ENCODE measurements at places on chromosomes 4 and X. TPM values are rescaled to one million over a fixed set of nuclear protein-coding genes. Genes with fewer than 3 reads are reported as not detected.

- no peak for DNase-seq
Measured at GRCh38 chrX:81390237-81390636, 188.3 kb downstream of the SH3BGRL start.

DNA sequence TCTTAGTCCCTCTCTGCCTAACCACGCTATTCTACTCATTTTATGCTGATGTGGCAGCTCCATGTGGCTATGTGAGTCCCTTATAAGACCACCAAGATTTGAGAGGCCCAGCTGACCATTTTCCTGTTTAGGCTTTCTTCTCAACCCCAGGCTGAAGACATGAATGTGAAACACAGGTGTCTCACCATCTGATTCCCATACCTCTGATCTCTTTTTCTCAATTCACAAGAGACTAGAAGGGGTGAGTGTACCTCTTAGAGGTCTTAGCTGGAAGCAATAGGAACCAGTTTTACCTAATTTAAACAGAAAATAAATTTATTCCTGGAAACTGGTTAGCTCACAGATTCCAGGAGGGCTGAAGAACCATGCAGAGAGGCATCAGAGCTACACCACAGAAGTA, 276.5 kb upstream of the FMR1 start:
- no peak for DNase-seq

DNA sequence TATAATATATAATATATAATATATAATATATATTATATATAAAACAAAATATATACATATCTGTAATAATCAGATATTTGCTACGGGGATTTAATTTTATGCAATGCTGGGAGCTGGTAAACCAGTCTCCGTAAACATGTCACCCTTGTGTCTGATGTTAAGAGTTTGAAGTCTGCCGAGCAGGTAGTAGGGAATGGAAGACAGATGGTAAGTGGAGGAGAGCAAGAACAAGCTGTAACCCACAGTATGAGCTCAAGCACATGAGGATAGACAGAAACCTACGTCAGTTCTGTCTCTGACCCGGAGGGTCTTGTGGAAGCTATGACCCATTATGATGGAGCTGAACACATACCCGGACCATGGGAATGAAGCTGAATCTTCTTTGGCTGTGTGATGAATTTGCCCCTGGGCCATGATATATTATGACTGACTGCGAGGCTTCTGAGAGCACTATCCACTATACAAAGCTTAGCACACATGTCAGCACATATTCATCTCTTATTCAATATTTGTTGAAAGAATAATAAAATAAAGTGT, 46.2 kb downstream of the TIGD2 start:
- DNase-seq, result no peak

GRCh38 chr4:183164963-183165362, 65.9 kb downstream of the WWC2 start:
- DNase-seq, result no peak

- no peak for DNase-seq
Measured at GRCh38 chr4:10671366-10671765, 13.2 kb downstream of the CLNK start.

DNA sequence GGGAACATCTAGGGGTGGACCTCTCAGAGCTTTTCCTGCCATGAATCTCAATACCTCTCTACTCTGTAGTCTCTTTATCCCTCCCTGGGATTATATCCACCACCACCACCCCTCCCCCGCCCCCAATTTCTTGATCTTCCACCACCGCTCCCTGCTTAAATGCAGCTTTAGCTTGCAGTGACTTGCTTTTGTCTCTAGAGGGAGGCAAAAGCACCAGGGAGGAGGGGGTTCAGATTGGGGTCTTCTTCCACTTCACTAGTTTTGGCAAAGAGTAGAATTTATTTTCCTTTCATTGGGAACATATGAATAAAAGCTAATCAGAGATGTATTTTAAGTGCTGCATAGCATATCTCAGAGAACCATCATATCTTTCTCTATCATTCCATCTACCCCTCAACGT, 5.5 kb downstream of the ARHGAP36 start:
- no peak for DNase-seq

DNA sequence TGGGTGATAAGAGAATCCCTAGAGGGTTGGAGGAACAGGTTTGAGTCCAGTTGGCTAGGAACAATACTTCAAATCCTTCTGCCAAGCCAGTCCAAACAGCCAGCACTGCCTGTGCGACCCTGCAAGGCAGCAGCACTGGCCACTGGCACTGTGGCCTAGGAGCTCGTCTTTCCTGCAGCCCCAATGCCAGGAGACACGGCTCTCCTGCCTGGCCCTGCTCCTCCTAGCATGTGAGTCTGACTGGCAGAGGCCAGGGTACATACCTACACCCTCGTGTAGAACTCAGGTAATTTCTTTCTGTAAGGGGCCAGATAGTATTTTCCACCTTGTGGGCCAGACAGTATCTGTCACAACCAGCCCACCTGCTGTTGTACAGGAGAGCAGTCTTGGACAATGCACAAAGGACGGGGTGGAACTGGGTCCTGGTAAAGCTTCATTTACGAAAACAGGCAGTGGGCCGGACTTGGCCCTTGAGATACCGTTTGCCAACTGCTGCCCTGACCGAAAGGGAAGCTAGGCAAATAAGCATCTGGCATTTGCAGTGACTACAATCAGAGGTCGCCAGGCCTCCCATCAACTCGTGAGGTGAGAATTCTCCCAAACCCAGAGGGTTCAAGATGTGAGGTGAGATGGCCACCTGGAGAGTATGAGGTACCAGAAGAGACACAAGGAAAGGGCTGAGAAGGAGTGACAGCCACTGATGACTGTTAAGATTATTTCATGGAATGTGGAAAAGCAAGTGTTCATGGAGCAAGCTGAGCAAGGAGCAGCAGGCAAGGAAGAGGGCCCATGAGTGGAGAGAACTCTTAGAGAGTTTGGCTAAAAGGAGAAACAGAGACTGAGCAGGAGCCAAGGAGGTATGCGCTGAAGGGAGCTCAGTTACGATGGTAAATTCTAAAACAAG, 29.8 kb upstream of the IRAK1 start:
- no peak for DNase-seq

GRCh38 chr4:99091216-99091575, 2.6 kb upstream of the ADH5 start:
- no peak for DNase-seq

DNA sequence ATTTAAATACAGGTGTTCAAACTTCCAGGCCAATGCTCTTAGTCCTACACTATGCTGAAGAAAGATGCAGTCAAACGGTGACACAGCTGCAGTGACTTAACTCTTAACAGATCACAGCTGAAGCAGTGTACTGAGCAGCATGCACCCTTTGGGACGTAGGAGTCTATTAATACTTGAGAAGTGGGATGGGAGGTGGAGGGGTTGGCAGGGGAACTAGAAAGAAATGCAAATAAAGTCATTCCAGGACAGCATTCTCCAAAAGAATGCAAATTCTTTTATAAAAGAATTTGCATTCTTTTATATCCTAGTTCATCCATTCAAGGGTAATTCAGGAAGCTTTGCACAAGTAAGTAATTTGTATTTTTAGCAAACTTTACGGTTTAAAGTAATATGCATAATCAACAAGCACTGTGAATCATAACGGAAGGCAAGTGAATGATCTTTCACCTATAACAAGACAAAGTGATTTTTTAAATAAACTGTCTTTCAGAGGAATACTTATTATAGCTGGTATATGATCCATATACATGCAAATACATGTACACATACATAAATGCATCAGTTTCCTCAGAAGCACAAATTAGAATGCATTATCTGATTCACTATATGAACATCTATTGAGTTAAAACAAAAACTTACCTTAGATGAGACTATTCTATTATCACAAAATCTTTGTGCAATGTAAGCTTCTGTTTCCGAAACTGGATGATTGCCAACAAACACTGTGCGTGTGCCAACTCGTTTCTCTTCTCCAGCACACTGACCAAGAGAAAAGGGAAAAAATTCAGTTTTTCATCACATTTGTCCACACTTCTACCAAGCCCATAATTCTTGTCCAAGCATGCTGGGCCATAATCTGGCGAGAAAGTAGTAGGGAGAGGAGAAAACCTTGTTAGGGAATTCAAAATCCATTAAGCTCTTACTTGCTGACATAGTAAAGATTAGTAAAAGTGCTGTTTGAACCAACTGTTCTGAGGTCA, 106.5 kb downstream of the ATP11C start:
- DNase-seq, result no peak

DNA sequence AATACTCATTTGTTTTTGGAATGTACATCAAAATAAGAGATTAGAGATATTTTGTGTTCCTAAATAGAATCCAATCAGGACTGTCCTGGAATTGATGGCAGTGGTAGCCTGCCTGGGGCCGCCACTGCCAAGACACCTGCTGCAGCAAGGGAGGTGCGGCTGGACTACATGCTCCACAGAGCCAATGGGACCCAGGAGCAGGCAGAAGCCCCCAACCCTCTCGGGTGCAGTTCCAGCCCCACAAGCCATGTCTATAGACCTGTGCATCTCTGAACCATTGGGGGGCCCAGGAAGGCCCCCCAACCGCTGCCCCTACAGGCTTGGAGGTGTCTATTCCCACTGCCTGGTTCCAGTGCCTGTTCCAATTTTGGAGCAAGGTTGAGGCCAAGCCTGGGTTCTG, 1524.3 kb downstream of the PCDH18 start:
- DNase-seq, result no peak

- no peak for DNase-seq
Measured at GRCh38 chr4:15354371-15355297, 73.2 kb upstream of the C1QTNF7 start.

DNA sequence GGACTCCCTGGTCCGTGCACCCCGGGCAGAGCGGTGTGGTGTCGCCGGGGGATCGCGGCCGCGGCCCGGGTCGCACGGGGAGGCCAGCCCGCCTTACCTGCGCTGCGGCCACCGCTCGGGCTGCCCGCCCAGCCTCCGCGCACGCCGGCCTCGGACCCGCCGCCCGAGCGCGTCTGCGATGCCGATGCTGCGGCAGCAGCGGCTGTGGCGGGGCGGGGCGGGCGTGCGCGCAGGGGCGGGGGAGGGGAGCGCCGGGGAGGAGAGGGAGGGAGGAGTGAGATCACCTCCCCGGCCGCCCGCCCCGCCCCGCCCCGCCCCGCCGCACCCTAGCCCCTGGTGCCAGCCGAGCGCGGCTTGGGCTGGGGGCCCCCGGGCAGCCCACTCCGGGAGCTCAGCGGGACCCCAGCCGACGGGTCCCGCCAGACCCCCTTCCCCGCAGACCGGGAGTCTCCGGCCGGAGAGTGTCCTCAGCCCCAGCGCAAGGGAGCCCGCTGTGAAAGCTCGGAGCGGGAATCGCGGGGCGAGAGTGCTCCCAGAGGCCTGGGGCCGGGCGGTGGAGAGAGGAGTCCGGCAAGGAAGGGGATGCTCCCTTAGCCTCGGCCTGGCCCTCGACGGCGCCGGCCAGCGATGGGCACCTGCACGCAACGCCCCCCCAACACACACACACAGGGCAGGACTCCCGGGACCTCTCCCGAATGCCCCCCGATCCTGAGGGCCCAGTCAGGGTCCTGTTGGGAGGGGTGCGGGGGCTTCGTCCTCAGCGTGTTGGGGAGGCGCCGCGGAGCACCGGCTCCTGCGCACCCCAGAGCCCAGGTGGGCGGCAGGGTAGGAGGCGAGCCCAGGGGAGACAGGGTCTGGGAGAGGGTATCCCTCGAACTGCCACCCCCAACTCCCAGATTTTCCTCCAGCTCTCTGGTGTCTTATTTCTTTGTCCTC, at the start of gene L1CAM:
L1CAM (minus strand) TSS at position 206 of the 936 bp plus-strand sequence. CDS start 10,337 bp downstream, outside the sequence.
- DNase-seq, result no peak

DNA sequence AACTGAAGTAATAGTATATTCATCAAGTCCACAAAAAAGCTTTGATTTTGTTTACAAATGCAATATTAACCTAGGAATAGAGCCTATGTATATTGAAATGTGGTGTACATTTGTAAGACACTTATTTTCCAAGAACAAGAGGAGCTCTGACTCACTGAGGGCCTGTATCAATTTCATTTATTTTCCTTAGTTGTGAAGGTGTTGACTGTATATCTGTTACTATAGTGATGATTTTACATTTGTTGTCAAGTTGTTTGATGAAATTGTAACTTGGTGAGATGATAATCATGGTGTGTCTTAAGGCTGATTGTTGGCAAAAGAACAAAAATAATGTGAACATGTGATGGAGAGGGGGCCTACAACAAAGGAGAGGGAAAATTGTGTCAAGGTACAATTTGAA, 274.9 kb upstream of the TEX13A start:
- DNase-seq, result no peak

DNA sequence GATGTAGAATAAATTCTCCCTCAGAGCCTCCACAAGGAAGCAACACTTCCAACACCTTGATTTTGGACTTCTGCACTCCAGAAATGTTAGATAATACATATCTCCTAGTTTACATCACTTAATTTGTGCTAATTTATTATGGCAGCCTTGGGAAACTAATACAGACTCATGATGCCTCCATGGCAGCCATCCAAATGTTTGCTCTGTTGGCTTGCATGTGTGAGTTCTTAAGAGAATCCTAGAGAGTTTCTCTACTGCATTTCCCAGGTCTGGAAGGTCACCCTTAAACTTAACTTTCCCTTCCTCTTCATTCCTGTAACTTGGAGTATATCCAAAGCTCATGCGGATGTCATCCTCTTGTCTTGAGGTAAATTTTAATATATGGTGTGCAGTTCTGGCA, 956.1 kb downstream of the ADGRL3 start:
- DNase-seq, result no peak

DNA sequence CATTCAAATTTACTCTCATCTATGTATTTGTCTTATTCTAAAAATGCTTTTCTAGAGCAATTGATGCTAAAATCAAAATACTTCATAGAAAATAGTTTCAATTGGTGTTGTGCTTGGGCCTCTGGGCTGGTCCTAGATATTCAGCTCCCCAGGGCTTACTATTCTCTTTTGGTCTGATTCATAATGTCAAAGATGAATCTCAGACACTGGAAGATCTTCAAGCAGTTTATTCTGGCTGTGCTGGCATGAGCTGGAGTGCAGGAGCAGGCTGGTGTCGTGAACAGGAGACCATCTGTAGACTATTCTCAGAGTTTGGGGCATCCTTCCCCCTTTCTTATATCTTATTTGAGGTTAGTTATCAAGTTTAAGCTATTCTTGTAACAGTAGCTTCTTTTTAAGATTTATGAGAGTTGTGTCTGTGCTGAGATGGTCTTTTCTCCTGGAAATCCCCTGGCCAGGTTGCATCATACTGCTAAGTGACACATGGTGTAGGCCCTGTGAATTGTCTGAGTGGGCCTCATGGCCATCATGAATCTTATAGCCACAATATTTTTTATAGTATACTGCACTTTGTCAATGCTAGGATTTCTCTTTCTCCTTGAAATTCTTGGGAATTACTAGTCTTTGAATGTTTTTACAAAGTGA, 1624.0 kb upstream of the IGFBP7 start:
- no peak for DNase-seq

- no peak for DNase-seq
Measured at GRCh38 chr4:39636531-39637184, 2.0 kb downstream of the SMIM14 start.

DNA sequence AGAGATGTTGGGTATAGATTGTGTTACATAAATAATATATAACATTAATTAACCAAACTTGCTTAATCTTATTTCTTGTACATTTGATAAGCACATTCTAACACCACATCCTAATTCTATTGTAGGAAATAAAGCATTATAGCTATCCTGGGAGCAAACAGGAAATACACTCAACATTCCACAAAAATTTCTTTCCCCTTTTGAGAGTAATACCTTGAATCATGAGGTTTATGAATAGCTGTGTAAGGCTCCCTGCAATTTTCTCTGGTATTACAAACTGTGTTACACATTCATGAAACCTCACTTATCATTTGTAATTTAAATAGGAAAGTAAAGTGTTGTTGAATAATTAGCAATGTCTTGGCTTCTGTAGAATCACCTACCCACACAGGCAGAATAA, 95.1 kb downstream of the TMEM47 start:
- no peak for DNase-seq

GRCh38 chr4:150714462-150715438, 132.8 kb downstream of the MAB21L2 start:
- DNase-seq, result no peak

HSPA4L gene
- total RNA-seq, result 5.6 TPM

ANXA10 gene
- 36.3 TPM for total RNA-seq

HPSE gene
- 1.1 TPM for total RNA-seq

METTL14 gene
- total RNA-seq, result 62.2 TPM

TEC gene
- total RNA-seq, result 3.4 TPM
